ENCODE measurements at places on chromosomes 5 and 9. TPM values are rescaled to one million over a fixed set of nuclear protein-coding genes. Genes with fewer than 3 reads are reported as not detected.

GADD45G gene
- total RNA-seq = 6.1 TPM

FSTL4 gene
- total RNA-seq = 5.7 TPM

NREP gene
- 10.1 TPM for total RNA-seq

SPINK7 gene
- total RNA-seq = 22.9 TPM

BRD8 gene
- total RNA-seq = 42.0 TPM

CLTB gene
- total RNA-seq = 298 TPM

BTNL8 gene
- total RNA-seq = not detected

EIF4E1B gene
- not detected for total RNA-seq

PDE8B gene
- total RNA-seq = 1.5 TPM

TEK gene
- total RNA-seq = 6.8 TPM

Data from suprapubic skin (tissue), 4 donors.